SK-N-MC (cell line): ENCODE measurements at places on chromosomes 5 and 9.

DNA sequence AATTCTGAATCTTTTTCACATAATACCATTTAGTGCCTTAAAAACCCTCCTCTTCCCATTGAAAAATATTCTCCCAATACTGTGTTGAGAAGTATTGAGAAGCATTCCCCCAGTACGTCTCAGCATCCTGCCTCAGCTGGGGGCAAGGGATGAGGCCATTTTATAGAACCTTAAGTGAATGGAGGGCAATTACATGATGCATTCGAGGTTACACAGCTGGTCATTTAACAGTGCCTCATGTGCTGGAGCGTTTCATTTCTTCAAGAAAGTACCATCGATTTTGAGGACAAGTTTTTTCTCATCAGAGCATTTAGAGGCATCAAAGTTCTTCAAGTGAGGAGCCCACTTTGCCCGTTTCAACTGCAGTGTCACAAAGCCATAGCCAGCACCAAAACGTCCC lies 135.6 kb downstream of the DOCK2 start:
- DNase-seq: no peak

GRCh38 chr5:53091289-53091688 lies 18.3 kb downstream of the MOCS2 start:
- no peak for DNase-seq

DNA sequence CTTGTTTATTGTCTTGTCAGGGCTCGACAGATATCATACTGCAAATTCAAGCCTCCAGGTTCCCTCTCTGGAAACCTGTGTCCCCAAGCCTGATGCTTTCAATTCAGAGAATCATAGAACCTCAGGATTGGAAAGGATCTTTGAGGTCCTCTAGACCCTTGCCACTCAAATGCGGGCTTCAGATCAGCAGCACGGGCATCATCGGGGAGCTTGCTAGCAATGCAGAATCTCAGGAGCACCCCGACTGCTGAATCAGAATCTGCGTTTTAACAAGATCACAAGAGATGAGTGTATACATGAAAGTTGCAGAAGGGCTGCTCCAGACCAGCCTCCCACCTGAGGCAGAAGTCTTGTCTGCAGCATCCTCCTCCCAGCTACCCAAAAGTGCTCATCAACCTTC lies 13.1 kb upstream of the EGFLAM start:
- DNase-seq: no peak

DNA sequence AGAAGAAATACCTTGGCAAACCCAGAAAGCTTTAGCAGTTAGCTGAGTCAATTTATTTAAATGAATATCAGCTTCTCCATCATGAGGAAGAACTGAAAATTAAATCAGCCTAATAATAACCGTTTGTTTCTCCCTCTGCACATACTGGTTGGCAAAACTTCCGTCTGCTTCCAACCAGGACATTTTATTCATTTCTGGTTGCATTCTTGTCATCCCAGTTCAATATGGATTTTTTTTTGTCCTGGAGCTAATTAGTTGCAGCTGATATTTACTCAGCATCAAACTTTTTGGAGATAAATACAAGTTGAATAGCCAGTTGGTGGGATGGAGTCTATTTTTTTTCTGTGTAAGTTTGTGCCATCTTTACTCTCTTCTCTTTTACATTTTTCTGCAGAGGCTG lies 126.5 kb upstream of the GDNF start:
- DNase-seq: no peak

DNA sequence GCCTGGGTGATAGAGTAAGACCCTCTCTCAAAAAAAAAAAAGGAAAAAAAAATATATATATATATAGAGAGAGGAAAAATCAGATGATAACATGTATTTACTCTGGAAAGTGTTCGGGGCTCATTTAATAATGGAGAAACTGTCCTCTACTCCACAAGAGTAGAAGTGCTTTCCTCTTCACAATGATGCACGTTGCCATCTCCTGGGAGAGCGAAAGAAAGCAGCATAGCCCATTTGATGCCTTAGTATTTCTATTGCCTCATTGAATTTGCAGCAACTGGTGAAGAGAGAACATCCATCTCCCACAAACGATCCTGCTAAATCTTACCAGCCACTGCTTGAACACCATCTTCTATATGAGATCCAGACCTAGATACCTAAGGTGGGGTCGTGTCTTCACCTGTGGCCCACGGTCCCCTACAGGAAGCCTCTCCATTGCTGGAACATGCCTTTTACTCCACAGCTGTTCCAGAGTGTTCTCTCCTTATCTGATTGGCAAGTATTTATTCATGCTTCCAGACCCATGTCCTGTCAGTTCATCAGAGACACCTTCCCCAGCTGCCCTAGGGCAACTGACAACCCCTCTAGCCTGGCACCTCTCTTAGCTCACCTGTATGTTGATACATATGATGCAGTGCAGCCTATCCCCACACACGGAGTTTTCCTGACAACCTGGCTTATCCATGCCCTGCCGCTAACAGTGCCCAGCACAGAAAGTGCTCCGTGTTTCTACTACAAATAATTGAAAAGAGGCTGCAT lies 115.3 kb downstream of the MARCHF11 start:
- DNase-seq: no peak

DNA sequence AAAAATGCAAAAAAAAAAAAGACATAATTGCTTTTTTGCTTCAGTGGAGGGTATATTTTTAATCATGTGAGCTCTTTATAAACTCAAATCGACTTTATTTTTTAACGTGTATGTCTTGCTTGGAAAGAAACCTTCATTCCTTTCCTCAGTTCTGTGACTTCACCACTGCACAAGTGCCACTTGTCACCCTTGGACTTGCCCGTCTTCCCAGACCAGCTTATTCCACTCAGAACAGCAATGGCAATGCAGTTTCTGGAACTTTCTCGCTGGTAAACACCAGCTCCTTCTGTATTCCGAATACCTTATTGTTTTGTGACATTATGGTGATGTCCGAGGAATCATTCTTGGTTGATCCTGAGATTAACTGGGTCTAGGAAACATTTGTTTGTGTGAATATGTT lies 440.5 kb upstream of the ADAMTS16 start:
- DNase-seq: no peak

DNA sequence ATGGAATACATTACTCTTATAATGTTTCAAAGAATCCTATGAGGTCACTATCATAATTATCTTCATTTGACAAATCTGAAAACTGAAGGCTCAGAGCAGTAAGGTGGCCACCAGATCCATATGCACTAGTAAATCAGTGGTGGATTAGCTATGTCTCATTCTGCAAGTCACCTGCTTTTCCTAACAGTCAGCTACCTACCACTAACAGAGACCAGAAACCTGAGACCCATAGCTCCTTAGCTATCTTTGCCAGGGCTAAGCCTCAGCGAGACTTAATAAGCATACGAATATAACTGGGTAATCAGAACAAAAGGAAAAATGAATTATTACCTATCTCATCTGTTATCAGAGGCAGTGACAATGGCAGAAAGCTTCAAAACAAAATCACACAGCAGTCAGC lies 118.7 kb downstream of the AUH start:
- no peak for DNase-seq

- DNase-seq: no peak
These were observed 2.8 kb downstream of the GALNT10 start for GRCh38 chr5:154193283-154193682.

GRCh38 chr5:179832039-179832745 lies 11.5 kb downstream of the SQSTM1 start:
- no peak for DNase-seq

- no peak for DNase-seq
These were observed 149.6 kb upstream of the ATP10B start for GRCh38 chr5:161001604-161002003.

- DNase-seq: no peak
These were observed 11.1 kb upstream of the S100Z start for GRCh38 chr5:76838481-76839261.

- DNase-seq: no peak
These were observed 189.0 kb downstream of the PALM2AKAP2 start for GRCh38 chr9:109969011-109969410.

GRCh38 chr5:83919071-83920041 lies 198.7 kb upstream of the HAPLN1 start:
- no peak for DNase-seq

DNA sequence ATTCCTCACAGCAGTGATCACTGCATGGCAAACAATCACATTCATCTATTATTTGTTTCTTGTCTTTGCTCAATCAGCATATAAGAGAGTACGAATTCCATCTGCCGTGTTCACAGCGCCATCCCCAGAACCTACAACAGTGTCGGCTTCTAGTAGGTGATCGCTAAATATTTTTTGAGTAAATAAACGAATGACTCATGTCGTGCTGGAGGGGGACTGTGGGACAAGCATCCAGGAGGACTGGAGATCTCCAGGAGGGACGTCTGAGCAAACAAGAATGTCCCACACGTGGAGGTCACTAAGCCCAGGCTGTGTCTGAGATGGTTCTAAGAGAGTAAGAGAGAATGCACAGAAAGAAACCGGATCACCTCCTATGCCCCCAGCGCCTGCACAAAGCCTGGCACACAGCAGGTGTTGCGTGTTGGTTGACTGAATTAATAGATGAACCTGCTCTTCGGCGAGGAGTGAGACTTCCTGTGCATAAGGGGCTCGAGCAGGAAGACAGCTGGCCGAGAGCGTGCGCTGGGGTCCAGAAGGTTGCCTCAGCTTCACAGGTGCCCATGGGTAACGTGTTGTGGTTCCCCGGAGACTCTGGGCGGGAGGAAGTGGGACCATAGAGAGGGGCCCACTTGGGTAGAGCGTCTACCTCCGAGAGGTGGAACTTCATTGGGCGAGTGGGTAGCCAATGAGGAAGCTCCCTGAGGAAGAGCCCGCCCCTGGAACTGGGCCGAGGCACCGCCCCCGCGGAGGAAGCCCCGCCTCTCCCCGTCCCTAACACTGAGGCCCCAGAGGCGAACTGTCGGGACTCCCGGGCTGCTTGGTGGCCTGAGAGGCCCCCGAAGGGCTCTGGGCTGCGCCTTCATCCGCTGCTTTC lies 193.0 kb downstream of the MELK start:
- DNase-seq: peak; percentile 77

DNA sequence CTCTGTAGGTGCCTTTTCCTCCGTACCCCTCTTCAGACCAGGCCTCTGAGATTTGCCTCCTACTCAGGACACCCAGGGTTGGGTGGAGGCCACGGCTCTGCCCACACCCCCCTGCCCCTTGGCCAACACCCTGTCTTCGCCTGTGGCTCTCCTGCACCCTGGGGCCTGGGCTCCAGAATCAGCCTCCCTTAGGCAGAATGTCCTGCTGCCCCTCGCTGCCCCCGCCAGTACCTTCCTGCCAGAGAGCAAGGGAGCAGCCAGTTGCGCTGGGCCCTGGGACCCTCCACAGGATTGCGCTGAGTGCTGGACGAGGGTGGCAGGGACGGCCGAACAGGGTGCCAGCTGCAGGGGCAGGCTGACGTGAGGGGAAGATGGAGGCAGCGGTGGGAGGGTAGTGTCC lies 53.5 kb downstream of the COL5A1 start:
- no peak for DNase-seq

- no peak for DNase-seq
These were observed 400.2 kb downstream of the TLR4 start for GRCh38 chr9:118104363-118104762.

GRCh38 chr9:76188286-76188685 lies 205.9 kb downstream of the RFK start:
- DNase-seq: no peak

DNA sequence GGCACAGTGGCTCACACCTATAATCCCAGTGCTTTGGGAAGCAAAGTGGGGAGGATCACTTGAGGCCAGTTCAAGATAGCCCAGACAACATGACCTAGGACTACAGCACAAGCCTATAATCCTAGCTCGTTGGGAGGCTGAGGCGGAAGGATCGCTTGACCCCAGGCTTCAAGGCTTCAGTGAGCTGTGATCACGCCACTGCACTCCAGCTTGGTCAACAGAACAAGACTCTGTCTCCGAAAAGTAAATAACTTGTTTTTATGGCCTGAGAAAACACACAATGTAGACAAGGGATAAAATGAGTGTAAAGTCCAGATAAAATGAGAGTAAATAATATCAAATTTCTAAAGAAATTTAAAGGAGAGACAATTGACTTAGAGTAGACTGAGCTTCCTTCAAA lies 26.3 kb downstream of the SHLD3 start:
- no peak for DNase-seq

DNA sequence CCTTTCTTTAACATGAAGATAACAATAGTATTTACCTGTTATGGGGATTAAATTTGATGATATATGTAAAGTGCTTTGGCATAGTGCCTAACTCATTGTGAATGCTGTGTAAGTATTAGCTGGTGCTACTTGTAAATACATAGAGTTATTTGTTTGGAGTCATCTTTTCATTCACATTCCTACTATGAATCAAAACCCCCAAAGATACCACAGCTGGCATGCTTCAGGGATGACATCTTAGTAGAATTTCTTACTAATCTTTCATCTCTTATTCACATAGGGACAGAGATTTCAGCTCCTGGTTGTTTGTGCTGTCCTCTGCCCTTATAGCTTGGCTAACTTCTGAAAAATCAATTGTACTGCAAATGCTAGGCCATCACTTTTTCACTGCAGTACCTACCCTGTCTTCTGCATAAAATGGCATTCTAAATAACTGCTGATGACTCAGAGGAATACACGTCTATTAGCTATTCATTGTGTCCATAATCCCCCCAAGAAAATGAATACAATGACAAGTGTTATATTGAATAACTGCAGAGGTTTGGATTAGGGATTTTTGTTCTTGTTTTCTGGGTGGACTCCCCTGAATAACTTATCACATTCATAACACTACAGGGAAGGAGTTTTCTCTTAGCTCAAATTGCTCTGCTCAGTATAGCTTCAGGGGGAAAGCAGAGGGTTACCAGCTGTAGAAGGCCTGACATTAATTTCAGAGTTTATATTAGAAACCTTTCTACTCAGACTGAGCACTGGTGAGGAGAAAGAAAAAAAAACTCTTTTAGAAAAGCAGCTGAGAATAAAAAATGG lies 192.2 kb upstream of the C9orf72 start:
- DNase-seq: no peak

DNA sequence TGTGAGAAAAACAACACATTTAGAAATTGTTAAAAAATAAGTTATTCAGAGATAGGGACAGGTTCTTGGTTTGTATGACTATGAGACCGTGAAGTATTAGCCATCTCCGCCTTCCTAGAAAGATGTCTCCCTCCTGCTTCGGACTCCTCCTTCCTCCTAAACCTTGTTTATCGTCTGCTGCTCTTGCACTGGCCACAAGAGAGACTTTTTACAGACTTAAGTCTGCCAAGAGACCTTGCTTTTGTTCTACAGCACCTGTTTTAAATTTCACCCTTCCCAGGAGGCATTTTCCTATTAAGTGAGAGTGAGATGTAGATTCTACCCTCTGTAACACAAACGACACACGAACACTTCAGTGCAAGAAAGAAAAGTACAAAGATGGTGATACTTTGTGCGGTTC lies 274.6 kb downstream of the ARHGEF28 start:
- no peak for DNase-seq

DNA sequence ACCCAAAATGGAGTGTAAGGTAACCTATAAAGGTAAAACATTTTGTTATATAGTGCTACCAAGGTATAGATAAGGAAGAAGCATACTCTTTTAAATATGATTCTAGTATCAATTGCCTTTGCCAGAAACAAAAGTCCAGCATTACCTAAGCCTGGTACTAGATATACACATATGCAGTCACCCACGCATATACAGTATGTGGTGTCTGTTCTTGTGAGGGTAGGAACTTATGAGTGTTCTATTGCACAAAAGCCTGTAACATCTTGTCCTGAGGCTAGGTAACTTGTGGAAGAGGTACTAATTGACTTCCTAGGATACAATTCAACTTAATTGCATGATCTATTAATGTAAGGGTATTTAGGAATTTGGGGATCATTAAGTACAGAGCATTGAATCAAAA lies 31.3 kb upstream of the IFNE start:
- DNase-seq: no peak

GRCh38 chr5:756865-757345 lies 27.6 kb downstream of the ZDHHC11B start:
- DNase-seq: no peak
